ENCODE measurements at places on chromosomes 2 and 18.

DNA sequence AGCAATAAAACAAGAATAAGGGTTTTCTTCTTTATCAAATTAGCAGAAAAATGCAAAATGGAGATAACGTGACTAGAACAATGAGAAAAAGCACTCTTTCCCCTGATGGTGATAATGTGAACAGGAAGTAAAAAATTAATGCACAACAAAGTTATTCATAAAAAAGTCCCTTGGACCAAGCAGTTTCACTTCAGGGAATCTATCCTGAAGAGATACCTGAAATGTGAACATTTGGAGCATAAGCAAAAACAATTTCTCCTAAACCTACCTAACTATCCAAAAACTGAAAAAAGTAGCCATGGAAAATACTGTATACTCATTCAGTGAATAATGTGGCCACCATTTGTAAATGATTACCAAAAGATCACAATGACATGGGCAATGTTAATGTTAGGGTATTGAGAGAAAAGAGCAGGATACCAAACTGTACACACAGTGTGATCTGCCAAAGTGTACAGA is 48.7 kb downstream of the TRIP12 start:
- DNase-seq: no peak

- DNase-seq: no peak
These were observed 4.2 kb downstream of the SLC66A2 start for GRCh38 chr18:79947054-79947755.

DNA sequence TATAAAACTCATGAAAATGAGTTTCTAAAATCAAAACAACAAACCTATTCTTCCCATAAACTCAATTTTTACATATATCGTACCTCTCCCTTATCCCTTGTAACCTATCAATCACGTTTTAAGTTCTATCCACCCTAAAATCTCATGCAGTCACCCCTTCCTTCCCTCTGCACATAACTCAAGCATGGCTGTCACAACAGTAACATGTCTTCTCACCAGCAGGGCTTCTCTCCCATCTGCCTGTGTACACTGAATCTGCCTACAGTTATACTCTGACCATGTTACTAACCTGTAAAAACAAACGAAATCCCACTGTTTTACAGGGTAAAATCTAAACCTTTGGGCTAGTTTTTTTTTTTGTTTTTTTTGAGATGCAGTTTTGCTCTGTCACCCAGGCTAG is 68.2 kb downstream of the MAP4K3 start:
- no peak for DNase-seq

DNA sequence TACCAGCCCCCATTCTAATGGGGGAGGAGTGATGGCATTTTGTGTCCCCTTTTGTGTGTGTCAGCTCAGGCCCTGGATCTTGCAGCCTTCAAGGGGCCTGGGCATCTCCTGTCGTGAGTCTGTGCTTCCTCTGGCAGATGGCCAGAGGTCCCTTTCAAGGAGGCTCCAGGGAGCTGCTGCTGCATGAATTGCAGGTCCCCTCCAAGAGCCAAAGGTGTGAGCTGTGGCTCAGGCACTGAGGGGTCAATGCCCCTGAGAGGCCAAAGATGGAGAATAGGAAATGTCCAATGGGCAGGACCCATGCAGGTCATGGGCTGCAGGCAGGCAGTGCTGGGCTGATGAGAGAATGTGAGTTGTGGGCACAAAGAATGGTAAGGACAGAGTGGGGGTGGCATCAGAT is 10.4 kb downstream of the MAB21L4 start:
- DNase-seq: no peak

- no peak for DNase-seq
These were observed 48.4 kb downstream of the MTX2 start for GRCh38 chr2:176317623-176318065.

DNA sequence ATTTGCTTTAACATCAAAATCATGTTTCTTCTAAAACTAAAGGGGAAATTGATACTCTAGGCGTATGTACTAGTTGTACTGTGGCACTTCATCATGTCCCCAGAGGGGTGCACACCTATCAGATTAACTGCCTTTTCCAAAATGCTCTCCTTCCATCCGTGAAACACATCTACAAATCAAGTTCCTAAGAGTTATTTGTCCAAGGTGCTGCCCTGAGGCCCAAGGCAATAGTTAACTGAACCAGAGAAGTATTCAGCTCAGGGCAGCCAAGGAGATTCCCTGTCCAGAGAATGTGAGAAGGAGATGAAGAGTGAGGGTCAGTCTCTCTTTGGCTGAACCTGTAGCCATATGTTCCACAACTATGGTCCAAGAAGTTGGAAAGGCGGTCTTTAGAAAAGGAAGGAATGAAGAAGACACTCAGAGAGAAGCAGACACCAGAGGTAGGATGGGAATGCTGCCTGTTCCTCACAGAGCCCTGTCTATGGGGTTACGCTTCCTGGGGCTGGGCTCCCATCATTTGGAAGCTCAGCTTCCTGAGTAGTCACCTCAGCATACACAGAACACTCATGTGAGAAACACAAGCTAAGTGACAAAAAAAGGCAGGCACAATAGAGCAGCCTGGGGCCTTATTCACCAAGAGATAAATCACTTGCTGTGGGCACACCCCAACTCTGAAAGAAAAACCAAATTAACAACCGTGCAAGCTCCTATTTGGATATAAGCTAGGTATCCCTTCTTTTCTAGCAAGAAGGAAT is 55.6 kb downstream of the ANKRD44 start:
- no peak for DNase-seq

DNA sequence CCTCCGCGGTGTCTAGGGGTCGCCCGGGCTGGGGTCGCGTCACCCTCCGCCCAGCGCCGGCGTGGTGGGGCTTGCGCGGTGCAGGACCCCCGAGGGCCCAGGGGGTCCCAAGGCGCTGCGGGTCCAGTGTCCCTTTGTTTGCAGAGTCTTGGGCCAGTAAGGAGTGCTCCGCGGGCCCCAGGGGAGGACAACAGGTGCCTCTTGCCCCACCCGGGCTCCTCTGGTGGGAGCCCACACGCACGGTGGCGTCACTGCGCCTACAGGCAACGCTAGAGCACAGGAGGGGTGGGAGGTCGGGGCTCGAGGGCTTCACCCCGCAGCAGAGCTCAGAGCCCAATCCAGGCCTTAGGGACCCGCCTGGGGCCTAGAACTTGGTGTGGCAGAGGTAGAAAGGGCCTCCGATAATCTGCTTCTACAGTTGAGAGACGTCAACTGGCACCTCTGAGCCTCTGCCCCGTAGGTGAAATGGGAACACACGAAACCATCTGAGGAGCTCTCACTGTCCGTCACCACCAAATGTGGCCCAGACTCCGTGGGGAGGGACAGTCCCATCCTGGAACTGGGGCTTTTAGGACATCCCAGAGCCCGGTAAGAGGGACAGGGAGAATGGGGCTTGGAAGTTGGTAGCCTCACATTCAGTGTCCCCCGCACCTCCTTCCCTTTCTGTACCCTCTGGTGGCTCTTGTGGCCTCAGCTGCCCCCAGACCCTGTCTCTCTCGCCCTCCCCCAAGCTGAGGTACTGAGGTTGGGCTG is 1.4 kb downstream of the ARID5A start:
- peak; percentile 76 for DNase-seq

DNA sequence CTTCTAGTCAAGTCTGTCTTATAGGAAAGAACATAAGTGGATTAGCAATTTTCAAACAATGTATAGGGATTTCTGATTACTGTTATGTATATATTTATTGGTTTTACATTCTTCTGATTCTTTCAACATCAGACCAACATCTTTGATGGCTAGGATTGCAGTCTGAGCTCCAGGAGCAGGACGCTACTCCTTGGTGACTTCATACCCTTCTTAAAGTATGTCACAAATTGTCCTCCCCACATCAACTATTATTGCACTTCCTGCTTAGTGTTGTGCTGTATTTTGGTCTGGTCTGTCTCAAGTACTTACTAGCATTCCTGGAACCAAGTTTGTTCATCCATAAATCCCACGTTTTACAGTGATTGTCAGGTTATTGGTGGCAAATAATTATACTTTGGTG is 49.0 kb downstream of the MAP2 start:
- DNase-seq: no peak

GRCh38 chr18:3624935-3625741 is 175.2 kb downstream of the TGIF1 start:
- peak; percentile 77 for DNase-seq

DNA sequence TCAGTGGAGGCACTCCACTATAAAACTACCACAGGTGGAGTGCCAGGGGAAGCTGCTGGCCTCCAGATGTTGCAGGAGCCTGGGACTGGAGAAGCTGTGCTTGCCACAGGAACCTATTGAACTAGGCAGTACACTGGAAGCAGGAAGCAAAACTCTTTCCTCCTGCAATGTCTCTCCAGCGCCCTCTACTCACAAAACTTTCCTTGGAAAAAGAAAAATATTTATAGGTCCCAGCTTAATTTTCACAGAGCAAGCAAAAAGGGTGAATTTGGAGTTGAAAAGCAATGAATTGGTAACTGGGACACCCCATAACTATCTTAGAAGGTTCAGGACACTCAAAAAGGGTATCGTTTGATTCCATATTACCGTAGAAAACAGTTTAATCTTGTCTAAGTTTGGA is 33.2 kb upstream of the REEP1 start:
- DNase-seq: no peak

DNA sequence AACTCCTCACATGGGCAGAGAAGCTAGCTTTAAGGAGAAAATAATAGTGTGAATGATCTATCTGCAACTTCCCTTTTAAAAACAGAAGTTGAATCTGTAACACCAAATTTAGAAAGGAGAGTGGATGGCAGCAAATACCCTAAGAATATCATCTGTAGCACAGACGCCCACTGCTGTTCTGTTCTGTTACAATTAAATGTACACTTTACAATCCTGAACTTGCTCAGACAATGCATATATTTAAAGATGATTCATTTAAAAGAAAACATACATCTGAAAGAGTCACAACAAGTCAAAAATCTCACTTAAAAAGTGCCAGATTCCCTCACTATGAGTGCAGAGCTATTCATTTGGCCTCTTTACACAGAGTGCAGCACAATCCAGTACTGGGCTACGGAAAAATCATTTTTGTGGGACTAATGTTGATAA is 8.0 kb upstream of the SERTAD2 start:
- no peak for DNase-seq

Measured in activated CD8-positive, alpha-beta memory T cell treated with anti-CD3 and anti-CD28 coated beads for 24 hours (primary cell).